ENCODE measurements at places on chromosomes 5 and 9.

GRCh38 chr9:89781838-89782540 is 177.2 kb downstream of the GADD45G start:
- no peak for DNase-seq

- DNase-seq = no peak
Measured at GRCh38 chr9:129068990-129069861, 11.7 kb upstream of the DOLPP1 start.

- DNase-seq = peak; percentile 5
Measured at GRCh38 chr5:18792145-18792544, 1157.9 kb downstream of the TAF11L14 start.

DNA sequence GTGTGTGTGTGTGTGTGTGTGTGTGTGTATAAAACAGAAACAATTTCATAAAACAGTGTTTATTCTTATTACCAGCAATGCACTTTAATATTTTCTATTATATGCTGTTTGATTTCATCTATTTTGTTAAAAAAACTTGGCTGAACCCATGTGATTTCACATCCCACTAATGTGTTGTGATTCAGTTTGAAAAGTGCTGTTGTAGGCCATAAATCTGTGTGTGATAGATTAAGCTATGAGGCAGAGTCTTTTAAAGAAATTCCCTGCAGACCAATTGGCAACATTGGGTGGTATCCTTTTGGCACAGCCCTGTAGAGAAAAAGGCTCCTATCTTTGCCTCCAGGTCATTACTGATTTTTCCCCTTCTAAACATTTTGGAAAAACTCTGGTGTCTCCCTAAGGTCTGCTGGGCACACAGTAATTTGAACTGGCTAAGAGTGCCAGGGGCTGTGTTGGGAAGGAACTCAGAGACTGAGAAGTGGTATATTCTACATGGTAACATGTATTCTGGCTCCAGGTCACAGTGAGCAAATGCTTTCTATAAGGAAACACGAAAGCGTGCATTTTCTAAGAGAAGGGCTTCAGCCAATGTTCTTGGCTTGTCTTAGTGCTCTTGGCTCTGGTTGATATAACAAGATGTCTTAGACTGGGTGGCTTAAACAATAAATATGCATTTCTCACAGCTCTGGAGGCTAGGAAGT is 4.5 kb downstream of the CAMK4 start:
- DNase-seq = no peak

GRCh38 chr5:40404613-40405012 is 275.1 kb upstream of the PTGER4 start:
- DNase-seq = no peak
